SJSA1 (cell line): ENCODE measurements at places on chromosomes 7 and 10.

DNA sequence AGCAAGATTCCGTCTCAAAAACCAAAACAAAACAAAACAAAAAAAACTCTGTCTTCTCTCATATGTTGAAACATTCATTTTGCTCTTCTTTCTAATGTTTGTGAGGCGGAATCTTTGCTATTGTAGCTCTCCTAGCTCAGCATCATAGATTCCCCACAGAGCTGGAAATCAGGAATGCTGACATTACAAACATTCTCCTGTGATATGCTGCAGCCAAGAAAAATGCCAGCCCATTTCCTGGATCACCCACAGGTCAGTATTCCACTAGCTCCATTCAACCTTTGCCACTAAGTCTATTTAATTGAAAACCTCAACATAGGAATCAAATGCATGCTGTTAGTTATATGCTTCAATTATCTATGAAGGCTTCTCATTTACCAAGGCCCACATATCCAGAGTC lies 186.3 kb downstream of the IPMK start:
- no peak for DNase-seq

GRCh38 chr10:124157271-124157681 lies 63.9 kb upstream of the CHST15 start:
- no peak for DNase-seq

DNA sequence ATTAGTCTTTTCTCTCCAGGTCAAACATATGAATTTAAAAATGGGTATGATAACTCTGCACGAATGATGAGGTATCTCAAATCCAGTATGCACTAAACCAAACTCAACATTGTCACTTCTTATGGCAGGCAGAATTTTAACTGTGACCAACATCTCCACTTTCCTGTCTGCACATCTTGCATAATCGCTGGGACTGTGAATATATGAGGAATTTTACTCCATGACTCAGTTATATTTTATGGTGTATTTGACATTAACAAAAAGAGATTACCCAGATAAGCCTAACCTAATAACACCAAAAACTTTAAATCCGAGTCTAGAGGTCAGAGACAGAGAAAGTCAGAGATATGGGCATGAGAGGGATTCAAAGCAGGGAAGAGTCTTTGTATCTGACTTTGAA lies 454.5 kb upstream of the SEMA3D start:
- DNase-seq = no peak

DNA sequence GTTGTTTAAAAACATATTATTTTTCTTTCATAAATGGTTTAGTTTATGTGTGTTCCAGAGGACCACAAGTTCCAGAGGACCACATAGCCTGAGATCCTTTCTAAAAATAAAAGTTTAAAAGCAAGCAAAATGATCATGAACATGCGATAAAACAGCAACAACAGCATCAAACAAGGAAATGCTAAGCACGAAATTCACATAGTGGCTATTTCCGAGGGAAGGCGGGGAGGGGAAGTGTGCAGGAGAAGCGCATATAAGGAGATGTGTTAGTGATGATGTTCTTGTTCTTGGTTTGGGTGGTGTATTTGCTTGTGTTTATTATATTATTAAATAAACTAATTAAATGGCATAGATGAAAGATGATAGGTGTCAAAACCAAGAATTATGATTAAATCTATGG lies 1.2 kb downstream of the TBATA start:
- DNase-seq = no peak
